ENCODE measurements at places on chromosomes 11 and 22.

GRCh38 chr11:102614031-102614430, 11.1 kb downstream of the MMP20 start:
- no peak for DNase-seq

DNA sequence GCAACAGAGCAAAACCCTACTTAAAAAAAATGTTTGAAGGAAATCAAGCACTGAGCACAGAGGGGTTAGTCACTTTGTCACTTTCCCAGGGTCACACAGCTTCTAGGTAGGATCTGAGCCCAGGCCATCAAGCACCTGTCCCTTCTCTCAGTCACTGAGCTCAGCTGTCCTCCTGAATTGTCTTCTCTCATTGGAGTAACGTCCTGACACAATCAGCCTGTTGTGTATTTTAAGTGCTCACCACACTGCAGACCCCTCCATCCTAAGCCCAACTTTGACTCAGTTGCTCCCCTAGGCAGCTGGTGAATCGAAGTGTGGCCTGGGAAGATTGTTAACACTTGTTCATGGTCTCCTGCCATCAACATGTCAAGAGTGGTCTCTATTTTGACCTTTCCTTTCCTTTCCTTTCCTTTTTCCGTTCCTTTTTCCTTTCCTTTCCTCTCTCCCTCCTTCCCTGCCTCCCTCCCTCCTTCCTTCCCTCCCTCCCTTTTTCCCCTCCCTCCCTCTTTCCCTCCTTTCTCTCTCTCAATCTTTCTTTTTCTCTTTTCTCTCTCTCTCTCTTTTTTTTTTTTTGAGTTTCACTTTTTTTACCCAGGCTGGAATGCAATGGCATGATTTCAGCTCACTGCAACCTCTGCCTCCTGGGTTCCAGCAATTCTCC, 76.1 kb downstream of the PIWIL3 start:
- no peak for DNase-seq

- no peak for DNase-seq
Measured at GRCh38 chr22:19664406-19664805, 49.9 kb upstream of the SEPTIN5 start.

DNA sequence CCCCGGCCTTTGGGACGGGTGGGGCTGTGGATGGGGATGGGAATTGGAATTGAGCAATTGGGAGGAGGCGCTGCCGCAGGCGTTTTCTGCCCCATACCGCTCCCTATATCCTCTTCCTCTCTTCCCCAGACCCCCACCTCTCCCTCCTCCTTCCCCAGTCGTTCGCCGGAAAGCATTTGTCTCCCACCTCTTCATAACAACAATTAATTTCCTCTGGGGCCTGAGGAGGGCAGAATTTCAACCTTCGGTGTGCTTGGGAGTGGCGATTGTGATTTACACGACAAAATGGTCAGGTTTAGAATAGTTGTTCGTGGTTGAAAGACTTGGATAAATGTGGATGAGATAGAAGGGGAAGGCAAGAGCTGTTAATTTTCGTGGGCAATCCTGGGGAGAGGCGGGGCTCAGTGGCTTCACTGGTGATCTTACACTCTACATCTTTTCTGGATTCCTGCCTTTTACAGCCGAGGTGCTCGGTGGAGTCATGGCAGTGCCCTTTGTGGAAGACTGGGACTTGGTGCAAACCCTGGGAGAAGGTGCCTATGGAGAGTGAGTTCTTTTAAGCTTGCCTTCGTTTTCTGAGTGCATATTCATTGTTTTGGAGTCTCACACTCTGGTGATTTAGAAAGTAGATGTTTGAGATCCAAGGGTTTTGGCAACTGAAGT, 1.5 kb downstream of the CHEK1 start:
- DNase-seq, result no peak

GRCh38 chr11:15884777-15885540, 471.4 kb downstream of the SOX6 start:
- DNase-seq, result no peak

DNA sequence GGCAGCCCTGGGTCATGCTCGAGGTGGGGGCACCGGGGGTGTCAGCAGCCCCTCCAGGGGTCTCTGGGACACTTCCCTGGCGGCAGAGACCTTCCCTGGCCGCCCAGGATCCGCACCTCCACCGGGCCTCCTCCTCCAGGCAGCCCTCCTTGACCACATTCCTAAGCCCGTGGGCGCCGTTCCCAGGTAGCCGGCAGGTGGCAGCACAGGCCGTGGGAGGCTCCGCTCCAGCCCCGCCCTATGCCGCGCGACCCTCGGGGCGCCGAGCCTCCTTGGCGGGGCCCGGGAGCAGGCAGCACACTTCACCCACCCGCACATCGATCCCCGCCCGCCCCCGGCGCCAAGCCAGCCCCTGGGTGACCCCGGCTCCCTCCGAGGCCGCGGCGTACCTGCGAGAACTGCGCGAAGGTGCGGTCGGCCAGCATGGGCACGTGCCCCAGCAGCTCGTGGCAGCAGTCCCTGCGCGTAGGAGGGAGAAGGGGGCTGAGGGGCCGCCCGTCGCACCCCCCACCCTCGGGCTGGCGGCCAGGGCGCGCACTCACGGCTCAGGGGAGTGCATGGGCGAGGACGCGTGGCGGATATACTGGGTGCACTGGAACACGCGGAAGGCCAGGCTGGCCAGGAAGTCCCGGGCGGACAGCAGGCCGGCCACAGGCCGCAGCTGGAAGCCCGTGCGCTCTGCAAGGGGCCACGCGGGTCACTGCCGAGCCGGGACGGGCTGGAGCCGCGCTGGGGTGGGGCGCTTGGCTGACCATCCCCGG, 5.3 kb upstream of the INS start:
- no peak for DNase-seq

DNA sequence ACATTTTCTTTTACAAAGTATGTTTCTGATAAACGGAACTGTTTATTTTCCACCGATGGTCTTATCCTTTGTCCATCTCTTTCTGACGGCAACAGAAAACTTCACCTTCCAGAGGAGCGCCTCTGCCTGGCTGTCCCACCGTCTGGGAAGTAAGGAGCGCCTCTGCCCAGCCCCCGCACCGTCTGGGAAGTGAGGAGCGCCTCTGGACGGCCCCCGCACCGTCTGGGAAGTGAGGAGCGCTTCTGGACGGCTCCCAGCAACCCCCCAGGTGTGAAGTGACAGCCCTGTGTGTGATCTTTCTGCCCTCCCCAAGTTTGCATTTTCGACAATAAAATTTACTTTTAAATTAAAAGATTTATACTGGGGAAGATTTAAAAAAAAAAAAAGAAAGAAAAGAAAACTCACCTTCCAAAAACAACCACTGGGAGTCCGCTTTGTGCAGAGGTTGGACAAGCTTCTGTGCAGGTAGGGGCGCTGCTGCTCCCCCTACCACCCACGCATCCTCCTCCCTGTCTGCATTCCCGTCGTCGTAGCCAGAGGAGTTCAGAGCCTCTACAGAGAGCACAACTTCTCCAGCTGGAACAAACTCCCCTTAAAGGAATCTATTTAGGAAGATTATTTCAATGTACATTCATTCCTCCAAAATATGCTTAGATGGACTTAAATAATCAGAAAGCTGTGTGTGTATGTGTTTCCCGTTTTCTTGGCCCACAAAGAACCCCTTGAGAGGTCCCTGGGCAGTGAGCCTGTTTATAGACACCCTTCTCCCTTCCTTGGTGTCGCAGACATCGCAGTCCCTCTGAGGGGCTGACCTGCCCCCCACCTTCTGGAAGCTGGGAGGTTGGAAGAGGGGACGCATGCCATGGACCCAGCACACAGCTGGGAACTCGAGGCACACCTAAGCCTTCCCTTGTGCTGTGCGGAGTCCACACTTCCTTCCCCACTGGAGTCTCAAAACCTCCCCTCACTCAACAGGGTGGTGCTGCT, 849 bp upstream of the APOBEC3B start:
- DNase-seq, result no peak

- DNase-seq, result no peak
Measured at GRCh38 chr22:39087098-39087497, 9.9 kb upstream of the APOBEC3H start.

- no peak for DNase-seq
Measured at GRCh38 chr22:27314276-27314807, 487.2 kb downstream of the MN1 start.

GRCh38 chr22:36104435-36104834, 56.1 kb downstream of the APOL3 start:
- DNase-seq, result no peak

- no peak for DNase-seq
Measured at GRCh38 chr11:117319214-117319840, 3.3 kb upstream of the BACE1 start.

GRCh38 chr11:127733552-127733951, 733.0 kb upstream of the KIRREL3 start:
- no peak for DNase-seq

DNA sequence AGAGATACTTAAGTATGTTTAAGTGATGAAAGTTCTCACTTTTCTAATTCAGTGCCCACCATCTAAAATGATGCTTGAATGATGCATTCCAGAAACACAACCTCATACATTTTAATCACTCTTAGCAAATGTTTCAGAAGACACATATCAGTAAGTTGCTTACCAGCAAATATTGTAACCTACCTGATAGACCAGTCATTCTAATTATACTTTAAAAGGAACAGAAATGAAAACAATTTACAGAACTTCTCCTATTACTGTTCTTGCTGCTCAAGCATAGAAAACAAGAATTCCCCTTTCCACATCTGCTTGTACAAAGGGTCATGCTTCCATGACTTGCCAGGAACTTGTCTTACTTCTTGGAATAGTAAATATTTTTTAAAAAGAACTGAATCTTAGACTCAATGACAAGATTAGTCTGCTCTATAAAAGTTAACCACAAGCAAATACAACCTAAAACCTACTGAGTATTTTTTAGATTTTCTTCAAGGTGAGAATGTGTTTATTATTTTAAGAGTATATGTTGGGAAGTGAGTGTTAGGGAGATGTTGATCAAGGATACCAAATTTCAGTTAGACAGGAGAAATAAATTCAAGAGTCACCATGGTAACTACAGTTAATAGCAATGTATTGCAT, 82.0 kb upstream of the SC5D start:
- no peak for DNase-seq

DNA sequence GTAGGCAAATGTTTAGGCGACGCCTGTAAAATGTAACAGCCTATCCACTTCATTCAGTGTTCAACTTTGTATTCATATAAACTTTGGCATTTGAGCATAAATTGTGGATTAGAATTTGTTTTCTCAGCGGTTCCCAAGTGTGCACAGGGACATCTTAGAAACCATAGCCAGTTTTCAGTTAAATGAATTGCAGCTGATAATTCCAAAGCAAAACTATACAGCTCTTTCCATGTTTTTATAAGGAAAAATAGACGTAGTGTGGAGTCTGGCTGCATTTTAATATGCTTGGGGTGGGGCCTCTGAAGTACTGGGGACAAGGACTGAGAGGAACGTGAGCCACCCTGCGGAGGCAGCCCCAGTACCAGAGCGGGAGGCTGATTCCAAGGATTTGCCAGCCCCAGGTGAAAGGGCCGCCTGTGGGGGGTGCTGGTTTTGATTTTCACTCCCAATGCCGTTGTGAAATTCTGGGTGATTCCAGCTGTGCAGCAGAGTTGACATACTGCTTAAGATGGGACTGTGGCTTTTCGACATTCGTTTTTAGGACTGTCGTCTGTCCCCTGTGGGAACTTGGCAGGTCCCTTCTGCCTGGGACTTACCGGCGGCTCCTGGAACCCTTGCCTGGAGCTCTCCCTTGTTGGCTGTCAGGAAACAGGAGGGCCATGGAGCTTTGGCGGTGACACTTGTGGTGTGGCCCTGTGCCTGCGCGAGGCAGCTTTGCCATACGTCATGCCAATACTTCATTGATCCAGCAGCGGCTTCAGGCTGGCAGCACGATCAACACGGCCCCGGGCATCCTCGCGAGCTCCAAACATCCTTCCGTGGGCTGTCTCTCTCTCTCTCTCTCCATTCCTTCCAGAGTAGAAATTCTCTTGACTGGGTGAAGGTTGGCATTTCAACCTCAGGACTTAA, 370.9 kb downstream of the TBC1D22A start:
- DNase-seq, result no peak

- no peak for DNase-seq
Measured at GRCh38 chr22:45291061-45291930, 6.5 kb downstream of the UPK3A start.

GRCh38 chr11:15988693-15989231, 367.6 kb downstream of the SOX6 start:
- no peak for DNase-seq

GRCh38 chr11:61830237-61831105, 2.4 kb downstream of the FADS2 start:
- DNase-seq, result no peak

DNA sequence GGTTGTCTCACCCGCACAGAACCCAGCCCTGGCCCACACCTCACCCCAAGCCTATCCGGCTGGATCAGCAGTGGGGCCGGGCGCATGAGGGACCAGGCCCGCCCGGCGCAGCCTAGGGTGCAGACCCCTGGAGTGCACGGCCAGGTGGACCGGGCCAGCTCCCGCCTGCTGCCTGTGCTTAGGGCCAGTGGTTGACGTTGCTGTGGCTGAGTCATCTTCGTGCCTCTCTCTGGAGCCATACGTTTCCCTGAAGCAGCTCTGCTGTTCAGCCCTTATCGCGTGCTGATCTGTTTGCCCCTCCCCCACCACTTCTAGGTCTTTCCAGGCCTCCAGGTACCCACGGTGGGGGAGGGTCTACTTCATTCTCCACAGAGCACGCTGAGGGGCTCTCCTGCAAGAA, 39.5 kb downstream of the CDKN1C start:
- no peak for DNase-seq

GRCh38 chr22:30361916-30362650, 5.3 kb downstream of the CCDC157 start:
- DNase-seq, result no peak

- no peak for DNase-seq
Measured at GRCh38 chr11:66317322-66317722, 478 bp upstream of the CD248 start.

DNA sequence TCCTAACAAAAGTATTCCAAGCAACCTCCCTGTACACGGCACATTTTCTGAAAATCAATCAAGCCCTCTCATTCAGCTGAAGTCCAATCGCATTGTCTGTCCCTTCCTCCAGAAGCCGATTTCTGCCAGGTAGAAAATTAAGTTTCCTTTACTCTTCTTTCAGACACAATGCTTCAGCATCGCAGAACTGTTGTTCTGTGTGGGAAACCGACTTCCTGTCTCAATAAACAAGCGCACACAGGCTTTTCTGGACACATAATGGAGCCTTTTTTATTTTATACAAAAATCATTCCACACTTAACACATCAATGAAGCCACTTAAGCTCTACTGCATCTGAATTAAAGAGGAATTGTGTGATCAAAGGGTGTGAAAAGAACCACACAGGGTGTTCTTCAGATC, 75.6 kb downstream of the BLID start:
- no peak for DNase-seq

- no peak for DNase-seq
Measured at GRCh38 chr22:42856179-42856864, 751 bp downstream of the ARFGAP3 start.

DNA sequence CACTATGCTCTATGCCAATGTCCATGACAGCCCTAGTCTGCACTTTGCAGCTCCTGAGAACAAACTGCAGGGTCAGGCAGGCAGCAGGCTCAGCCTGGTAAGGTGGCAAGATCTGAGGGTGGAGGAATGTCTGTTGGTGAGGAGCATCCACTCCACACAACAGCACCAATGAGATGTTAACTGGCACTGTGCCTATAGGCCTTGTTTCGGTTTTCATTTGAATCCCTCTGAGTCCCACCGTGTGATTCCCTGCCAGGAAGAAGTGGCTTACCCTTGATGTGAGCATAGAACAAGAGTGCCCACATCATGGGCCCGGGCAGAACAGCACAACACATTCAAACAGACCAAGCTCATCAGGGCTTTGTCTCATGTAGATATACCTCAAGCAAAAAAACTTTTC, 44.1 kb upstream of the CHRM4 start:
- DNase-seq, result no peak

- no peak for DNase-seq
Measured at GRCh38 chr11:33920838-33921613, 29.1 kb upstream of the LMO2 start.
